ENCODE measurements at places on chromosomes 3 and 15.

- no peak for DNase-seq
These were observed 143.9 kb downstream of the OR4M2 start for GRCh38 chr15:22224241-22224671.

DNA sequence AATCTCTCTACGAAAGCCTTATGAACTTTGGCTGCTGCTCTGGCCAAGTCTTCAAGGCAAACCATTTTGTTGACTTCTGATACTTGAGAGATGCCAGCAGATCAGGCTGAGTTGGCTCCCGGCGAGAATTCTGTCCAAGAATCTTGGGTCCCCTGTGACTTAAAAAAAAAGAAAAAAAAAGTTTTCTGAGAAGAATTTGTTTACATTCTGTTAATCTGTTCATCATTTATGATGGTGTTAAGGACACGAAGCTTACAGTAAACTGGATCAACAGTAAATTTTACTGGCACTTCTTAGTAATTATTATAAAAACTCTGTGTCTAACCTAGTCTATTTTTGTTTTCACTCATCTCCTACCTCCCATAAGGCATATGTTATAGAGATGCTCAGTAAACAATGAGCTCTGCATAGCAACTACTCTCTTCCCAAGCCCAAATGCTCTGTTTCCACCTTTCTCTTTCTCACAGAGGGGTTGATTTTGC lies 320.9 kb upstream of the RASGRP1 start:
- no peak for DNase-seq

- no peak for DNase-seq
These were observed 37.4 kb upstream of the SECISBP2L start for GRCh38 chr15:49083401-49084284.

DNA sequence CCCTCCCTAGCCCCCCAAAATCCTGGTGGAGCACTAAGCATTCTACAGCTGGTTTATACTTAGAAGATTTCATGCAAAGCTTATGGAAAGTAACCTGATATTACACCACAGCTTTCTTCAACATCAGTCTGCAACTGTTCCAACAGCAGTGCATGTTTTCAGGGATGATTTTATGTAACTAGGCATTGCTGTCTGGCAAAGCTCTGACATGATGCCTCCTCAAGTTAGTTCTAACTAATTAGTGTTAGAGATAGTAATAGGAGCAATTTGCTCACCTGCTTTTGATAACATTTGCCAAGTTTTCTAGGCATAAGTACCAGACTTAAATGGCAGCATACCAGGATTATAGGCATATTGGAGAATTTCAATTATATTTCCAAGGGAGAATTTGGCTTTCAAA lies 330.3 kb upstream of the SGO1 start:
- DNase-seq = no peak

- DNase-seq = no peak
These were observed 65.0 kb downstream of the PDZRN3 start for GRCh38 chr3:73559749-73560148.

- no peak for DNase-seq
These were observed 748.8 kb upstream of the CCDC54 start for GRCh38 chr3:106628407-106628806.

DNA sequence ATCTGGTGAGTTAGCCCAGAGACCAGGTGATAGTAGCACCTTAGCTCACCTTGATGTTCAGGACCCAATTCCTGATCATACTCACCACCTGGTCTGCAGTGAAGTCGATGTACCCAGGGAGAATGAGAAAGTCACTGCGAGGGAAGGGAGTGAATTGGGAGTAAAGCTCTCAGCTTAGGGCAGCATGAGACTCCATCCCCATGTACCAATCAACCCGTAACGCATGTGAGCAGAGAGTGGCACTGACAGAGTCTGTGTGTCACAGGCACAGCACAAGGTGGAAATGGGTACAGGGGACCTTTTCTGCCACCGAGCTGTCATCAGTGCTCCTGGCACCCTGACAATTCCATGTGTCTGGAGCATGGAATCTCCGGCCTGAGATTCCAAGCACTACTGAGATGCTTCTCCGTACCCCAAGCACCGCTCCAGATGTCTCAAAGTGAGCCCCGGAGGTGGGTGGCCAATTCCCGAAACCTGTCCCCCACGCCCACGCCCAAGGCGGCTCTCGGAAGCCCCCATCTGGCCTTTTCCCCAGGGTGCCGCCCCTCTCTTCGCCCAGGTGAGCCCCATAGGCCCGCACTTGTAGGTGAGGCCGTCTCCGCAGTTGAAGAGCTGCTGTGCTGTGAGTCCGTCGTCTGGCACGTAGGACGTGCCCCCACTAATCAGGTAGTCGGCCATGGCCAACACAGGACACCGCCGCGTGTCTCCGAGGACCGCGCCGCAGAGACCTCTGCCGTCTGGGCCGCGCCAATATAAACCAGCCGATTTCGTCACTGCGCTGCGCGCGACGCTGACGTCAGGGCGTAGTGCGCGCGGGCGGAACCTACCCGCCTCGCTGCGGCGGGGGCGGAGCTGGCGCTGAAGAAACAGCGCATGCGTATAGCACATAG lies at the start of gene IMPDH2:
TSS of gene IMPDH2 (minus strand) at position 726 of the 890 bp plus-strand sequence. CDS start at position 678, 48 bp downstream.
- DNase-seq = peak; percentile 75

- no peak for DNase-seq
These were observed 86.4 kb upstream of the SEC13 start for GRCh38 chr3:10407361-10407760.

- no peak for DNase-seq
These were observed 50.0 kb downstream of the RLBP1 start for GRCh38 chr15:89171136-89172072.

DNA sequence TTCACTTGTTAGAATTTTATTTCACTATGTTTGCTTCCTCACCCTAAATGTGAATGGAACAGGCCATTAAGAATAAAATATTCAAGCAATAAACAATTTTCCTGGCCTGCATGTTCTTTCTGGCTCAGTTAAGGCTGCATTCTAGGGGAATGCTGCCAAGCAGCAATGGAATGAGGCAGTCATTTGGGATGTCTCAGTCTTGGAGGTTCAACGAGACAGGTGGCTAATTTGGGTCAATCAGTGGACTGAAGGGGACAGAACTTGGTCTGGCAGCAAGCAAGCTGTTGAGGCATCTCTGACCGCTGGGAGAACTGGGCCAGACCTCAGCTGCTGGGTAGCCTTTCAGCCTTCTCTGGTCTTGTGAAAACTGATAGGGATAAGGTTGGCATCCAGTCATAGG lies 241.6 kb downstream of the NLGN1 start:
- no peak for DNase-seq

GRCh38 chr3:117047951-117048705 lies 338.5 kb downstream of the TUSC7 start:
- no peak for DNase-seq

DNA sequence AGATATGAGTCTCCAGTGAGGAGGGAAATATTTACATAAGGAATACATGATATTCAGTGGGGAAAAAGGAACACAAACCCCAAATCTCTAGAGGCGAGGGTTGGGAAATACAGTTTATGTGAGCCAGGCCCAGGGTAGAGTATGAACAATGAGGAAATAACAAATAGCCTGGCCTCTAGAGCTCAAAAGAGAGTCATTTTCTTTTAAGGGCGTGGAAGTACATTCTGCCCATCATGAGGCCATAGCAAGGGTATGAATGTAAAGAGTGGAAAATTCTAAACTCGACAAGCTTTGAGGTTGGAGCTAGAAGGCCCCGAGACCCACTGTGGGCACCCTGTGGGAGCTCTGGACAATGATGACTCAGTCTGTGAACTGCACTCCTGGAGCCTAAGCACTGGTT lies 27.8 kb upstream of the IGF2BP2 start:
- no peak for DNase-seq

- DNase-seq = no peak
These were observed 54.9 kb upstream of the CCR2 start for GRCh38 chr3:46298871-46299607.

- DNase-seq = no peak
These were observed 90.3 kb upstream of the FAM174B start for GRCh38 chr15:92745845-92746271.

- DNase-seq = no peak
These were observed 55.6 kb downstream of the CCR3 start for GRCh38 chr3:46297658-46298423.

GRCh38 chr15:50797926-50798325 lies 32.4 kb upstream of the SPPL2A start:
- no peak for DNase-seq

DNA sequence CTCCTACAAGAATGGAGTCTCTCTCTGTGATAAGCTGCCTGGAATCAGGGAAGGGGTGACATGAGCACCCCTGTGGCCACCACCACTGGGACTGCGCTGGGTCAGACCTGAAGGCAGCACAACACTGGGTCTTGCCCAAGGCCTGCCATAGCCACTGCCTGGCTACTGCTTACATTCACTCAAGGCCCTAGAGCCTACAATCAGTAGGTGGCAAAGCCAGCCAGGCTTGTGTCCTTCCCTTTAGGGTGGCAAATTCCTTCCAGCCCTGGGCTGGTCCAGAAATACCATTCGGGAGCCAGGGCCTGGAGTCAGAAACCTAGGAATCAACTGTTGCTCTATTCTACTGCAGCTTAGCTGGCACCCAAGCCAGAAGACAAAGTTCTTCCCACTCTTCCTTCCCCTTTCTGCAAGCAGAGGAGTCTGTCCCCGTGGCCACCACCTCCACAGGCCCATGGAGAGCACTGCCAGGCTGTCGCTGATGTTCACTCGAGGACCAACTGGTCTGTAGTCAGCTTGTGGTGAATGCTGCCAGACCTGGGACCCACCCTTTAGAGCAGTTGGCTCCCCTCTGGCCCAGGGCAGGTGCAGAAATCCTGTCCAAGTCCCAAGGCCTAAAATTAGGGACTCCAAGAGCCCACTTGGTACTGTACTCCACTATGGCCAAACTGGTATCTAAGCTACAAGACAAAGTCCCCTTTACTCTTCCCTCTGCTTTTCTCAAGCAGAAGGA lies 307.4 kb downstream of the THSD4 start:
- DNase-seq = no peak

GRCh38 chr3:31142139-31142538 lies 247.7 kb upstream of the GADL1 start:
- DNase-seq = no peak

- no peak for DNase-seq
These were observed 126.7 kb upstream of the UBE2E2 start for GRCh38 chr3:23076437-23076836.

DNA sequence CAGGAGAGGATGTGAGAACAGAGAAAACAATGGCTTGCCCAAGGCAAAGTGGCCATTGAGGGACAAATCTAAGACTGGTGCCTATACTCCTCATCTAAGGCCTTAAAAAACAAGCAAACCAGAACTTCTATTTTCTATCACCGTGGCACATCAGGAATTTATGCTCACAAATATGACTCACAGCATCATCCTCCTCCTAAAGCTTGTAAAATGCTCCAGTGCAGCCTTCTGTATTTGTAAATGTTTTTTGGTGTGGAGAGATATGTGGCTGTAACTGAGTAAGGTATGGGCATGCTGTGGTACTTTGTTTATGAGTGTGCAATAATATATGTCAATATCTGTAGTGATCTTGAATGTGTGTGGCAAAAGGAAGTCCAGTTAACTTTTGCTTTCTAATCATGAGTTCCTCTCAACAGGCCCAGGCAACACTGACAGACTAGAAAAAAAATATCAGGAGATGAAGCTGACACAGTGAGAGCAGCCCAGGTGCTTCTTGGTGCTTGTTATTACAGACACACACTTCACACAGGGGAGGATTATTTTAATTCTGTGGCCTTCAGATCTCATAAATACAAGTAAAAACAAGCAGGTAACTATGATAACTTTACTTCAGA lies 60.3 kb downstream of the CTNNB1 start:
- DNase-seq = no peak

GRCh38 chr3:184601576-184602371 lies 40.2 kb downstream of the EPHB3 start:
- no peak for DNase-seq

DNA sequence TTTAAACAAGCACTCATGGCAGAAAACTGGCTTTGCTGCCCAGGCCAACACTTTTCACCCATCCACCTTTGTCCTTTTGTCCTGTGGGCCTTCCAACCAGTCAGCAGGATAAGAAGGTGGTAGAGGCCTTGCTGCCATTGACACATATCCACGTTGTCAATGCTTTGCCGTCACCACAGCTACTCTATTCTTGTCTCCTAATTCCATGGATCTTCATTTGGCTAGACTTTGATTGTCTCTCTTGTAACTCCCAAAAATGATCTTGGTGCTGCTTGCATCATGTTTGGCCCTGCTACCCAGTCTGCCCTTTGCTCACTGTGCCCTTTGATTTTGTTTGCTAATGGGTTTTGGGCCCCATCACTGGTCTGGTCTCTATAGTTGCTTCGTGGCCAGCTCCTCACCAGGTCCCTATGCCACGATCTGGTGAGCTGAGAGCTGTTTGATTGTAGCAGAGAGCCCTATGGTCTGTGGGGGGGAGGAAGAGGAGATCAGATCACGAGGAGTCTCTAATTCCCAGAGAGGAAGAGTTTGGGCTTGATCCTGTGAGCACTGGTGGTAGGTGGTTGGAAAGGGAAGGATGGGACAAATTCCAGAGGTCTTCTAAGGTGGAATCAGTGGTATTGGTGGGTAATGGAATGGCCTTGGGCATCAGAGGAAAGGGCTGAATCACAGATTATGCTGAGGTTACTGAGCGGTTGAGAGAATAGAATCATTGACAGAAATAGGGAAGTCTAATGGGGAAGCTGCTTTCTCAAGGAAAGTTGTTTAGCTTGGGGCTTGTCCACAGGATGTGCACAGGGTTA lies 40.3 kb downstream of the ABHD2 start:
- no peak for DNase-seq

Data from NCI-H2107 (cell line).